Activated CD8-positive, alpha-beta T cell treated with anti-CD3 and anti-CD28 coated beads for 36 hours (primary cell): ENCODE measurements at places on chromosomes 11 and 22. TPM values are rescaled to one million over a fixed set of nuclear protein-coding genes. Genes with fewer than 3 reads are reported as not detected.

GRCh38 chr11:121626980-121627379 is 174.2 kb upstream of the SORL1-AS1 start:
- DNase-seq: no peak

Gene DGCR6L
- total RNA-seq: 32.0 TPM

Gene OR4C3
- not detected for total RNA-seq

DNA sequence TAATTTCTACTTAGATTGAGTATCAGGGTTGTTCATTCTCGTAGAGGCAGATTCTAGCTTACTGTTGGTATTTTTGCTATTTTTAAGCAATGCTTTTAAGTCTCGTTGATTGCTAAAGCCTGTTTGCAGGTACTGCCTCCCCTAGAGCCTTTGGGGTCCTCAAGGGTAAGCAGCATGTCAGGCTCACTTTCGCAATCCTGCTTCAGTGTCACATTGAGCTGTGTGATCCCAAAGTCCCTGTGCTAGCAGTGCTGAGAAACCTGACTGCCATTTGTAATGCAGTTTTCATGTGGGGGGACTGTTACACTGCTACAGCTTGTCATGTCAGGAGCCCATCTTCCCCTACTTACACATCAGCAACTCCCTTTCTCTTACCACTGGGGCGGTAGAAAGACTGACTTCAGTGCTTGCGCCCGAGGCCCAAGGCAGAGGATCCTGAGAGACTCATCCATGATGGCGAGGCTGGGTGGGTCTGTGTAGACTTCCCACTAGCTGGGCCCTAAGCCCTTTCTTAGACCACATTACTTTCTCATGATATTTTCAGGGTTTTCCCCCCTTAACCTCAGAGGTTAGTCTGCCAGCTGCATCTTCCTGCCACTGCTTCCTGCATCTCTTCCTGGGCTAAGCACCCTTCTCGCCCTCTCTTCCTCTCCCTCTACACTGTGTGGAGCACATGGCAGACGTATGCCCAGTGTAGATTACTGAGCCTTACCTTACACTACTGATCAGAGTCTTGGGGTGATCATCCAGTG is 40.8 kb upstream of the ST14 start:
- peak; percentile 64 for DNase-seq

Gene GDPD5
- total RNA-seq: 11.0 TPM

DNA sequence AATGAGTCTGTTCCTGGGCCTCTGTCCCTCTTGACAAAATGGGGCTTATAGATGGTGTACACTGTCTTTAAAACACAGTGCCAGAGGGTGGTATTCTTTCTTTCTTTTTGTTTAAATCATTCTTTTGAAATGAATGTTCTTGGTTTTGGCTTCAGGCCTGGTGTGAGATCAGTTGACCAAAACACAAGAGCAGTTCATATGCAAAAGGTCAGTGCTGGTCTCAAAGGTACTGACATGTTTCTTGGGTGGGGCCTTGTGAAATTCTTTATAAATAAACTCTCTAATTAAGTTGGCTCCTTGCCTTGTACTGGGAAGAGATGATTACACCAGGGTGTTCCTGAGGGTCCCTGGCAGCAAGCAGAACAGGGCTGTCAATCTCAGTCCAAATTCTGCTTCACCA is 110.0 kb downstream of the FBXO7 start:
- DNase-seq: no peak
